ENCODE measurements at places on chromosomes 5 and 9.
A peak's percentile ranks its signal among the peaks of the same experiment; 100 is the strongest.

DNA sequence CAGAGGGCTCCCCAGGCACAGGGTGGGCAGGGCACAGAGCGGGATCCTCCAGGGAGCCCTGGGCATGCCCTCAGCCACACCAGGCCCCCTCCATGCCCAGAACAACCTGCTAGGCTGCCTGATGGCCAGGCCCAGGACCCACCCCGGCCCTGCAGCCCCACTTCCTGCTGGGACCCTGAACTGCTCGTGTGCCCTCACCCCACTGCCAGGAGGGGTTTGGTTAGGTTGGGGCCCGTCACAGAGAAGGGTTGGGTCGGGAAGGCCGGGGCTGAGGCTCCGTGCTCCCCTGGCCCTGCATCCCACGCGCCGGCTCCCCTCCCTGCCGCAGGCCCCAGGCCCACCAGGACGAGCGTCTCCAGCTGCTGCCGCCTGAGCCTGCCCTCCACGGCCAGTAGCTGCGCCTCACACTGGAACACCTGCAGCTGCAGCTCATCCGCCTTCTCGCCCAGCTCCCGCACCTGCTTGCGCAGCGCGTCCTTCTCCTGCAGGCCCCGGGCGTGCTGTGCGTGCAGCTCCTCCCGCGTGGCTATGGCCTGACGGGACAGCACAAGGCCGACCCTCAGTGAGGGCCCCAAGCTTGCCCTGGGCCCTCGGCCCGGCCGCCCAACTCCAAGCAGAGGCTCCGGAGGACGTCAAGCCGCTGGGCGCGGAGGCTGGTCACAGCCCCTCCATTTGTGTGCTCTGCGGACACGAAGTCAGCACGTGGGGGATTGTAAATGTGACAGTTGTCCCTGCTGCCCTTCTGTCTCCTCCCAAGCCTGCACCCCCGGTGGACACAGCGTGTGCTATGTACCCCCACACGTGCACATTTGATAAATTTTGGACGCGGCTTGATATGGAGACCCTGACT lies 4.0 kb upstream of the DNLZ start:
- DNase-seq, result no peak

DNA sequence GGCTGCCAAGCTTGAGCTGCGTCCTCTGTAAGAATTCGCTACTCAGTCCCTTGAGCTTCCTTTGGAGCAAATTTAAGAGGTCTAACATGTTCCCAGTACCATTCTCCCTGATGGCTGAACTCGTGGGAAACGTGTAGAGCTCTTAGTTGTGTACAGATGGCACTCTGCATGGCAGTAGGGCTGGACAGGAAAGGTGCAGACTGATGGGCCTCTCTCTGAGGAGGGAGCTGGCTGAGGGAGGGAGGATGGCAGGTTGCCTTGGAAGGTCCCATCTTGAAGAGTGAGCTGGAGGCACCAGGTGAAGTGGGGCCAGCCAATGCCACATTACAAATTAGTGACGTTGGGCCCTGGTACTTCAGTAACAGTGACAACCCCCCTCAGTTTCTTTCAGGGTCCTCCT lies 495.3 kb downstream of the CCDC171 start:
- DNase-seq, result no peak

- no peak for DNase-seq
Observed at GRCh38 chr9:127172066-127172707, 49.8 kb upstream of the ANGPTL2 start.

DNA sequence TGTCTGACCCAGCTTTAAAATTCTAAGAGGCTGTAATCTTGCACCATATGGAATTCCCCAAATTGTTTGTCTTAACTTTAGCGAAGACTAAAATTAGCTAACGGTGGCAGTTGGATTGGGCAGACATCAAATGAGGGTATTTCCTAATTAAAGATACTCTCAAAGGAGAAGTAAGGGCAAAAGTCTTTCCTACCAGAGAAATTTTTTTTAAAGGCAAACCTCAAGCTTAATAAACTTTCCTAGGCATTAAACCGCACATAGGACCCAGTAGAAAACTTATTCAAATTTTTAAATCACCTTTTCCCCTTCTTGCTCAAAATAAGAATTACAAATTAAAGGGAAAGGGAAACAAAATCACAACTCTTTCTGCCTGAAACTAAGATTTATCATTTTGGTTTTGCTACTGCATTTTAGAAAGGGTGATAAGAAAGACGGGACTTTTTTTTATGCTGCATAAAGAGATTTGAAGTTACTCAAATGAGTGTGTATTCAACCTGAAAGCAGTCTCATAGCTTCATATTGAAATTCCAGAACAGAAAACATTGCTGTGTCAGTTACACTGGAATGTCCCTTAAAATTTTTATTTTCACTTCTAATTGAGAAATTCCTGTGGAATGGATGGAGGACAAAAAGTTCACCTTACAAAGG lies 189.1 kb upstream of the PTGER4 start:
- DNase-seq, result no peak

DNA sequence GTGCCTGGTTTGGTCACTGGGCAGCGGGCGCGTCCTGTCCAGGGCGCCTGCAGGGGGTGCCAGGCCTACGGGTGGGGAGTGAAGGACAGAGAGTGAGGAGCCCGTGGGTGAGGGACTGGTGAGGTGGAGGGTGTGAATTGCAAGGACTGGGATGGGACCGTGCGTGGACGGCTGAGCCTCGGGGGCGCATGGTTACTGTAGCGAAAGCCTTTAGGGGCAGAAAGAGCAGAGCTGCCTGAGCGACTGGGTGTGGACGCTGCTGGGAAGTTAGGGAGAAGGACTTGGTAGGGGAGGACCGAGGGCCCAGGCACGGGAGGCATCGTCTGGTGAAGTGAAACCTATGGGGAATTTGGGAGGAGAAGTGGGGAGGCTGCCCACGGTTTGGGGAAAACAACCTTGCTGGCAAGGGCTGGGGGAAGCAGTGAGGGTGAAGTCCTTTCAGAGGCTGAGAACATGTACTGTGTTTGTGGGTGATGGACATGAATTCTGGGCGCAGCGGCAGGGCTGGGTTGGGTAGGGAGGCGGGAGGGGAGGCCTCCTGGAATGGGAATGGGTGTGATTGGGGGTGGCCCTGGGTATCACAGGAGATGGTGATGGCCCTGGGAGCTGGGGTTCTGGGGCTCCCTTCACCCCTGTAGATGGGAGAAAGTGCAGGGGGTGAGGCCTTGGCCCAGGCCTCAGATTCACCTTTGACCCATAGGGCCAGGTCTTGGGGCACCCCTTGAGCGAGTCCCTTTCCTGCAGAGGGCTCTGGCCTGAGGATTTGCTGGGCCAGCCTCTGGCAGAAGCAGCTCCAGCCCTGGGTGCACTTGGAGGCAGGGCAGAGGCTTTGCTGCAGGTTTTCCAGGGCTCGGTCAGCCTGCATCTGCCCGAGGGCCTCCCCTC lies 1.7 kb upstream of the TOR4A start:
- DNase-seq, result no peak

DNA sequence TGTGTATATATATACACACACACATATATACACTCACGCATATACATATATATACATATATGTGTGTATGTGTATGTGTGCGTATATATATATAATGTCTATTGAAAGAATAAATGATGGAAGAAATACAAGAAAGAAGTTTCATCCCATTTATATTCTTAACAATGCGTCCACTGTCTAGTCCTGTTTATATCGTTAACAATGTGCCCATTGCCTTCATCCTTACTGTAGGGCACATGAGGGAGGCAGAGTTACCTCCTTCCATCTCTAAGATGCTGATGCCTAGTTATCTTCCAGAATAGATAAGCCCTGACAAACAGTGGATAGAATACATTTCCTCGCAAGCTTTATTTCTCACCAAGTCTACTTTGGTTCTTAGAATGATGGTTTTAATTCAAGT lies 389.8 kb upstream of the SEMA6A start:
- DNase-seq, result no peak

- DNase-seq, result no peak
Observed at GRCh38 chr9:78805771-78806170, 508.8 kb downstream of the PSAT1 start.

GRCh38 chr9:127015921-127016512 lies 101.4 kb downstream of the RALGPS1 start:
- no peak for DNase-seq

- DNase-seq, result no peak
Observed at GRCh38 chr5:149878371-149878770, 66.2 kb downstream of the PDE6A start.

GRCh38 chr9:94872891-94873511 lies 146.5 kb downstream of the AOPEP start:
- DNase-seq, result peak; percentile 44
